Sciatic nerve (tissue), 2 donors: ENCODE measurements at places on chromosomes 2 and 18. TPM values are rescaled to one million over a fixed set of nuclear protein-coding genes. Genes with fewer than 3 reads are reported as not detected.

Gene ANKRD29
- total RNA-seq: 21.5 TPM

Gene ZEB2
- 440 TPM for total RNA-seq

Gene UNC80
- 0.22 TPM for total RNA-seq

Gene GLB1L
- total RNA-seq: 4.2 TPM

Gene SULT1C2
- 3.3 TPM for total RNA-seq

Gene UGT1A8
- not detected for total RNA-seq

Gene POTEC
- total RNA-seq: not detected

Gene HNRNPA3
- total RNA-seq: 161 TPM

Gene RAB12
- 50.2 TPM for total RNA-seq

Gene RNF25
- 25.2 TPM for total RNA-seq

- no peak for DNase-seq
Observed at GRCh38 chr18:13005289-13005688, 14.1 kb downstream of the CEP192 start.

- DNase-seq: no peak
Observed at GRCh38 chr2:76749858-76750257, 772.3 kb downstream of the LRRTM4 start.

DNA sequence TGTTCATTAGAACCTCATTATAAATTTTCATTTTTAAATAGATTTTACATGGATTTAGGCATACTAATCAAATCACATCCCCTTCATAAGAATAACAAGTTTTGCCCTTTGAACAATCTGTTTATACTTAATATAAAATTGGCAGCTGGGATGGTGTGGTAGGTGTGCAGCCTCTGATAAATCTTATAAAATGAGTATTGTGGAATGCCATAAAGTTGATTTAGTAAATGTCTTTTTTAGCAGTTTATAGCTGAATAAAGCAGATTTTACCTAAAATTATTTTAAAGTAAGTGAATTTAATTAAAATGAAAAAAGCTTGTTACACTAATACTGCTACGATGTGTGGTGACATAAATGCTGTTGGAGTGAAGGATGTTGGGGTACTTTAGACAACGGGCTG lies 35.5 kb downstream of the VAPA start:
- no peak for DNase-seq

- DNase-seq: no peak
Observed at GRCh38 chr18:47425365-47425764, 173.9 kb upstream of the SKOR2 start.

DNA sequence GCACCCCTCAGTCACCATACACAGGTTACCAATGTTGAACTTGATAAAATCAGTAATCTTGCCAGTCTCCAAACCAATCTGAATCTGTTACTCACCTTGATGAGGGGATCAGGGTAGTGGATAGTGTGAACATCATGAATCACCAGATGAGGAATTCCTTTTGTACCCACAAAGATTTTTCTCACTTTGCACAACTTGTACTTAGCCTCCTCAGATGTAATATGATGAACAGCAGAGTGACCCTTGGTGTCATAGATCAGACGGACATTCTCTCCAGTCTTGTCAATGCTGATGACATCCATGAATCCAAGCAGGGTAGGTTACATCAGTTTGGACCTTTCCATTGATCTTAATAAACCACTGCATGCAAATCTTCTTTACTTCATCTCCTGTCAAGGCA lies 54.7 kb downstream of the MDH1 start:
- no peak for DNase-seq

DNA sequence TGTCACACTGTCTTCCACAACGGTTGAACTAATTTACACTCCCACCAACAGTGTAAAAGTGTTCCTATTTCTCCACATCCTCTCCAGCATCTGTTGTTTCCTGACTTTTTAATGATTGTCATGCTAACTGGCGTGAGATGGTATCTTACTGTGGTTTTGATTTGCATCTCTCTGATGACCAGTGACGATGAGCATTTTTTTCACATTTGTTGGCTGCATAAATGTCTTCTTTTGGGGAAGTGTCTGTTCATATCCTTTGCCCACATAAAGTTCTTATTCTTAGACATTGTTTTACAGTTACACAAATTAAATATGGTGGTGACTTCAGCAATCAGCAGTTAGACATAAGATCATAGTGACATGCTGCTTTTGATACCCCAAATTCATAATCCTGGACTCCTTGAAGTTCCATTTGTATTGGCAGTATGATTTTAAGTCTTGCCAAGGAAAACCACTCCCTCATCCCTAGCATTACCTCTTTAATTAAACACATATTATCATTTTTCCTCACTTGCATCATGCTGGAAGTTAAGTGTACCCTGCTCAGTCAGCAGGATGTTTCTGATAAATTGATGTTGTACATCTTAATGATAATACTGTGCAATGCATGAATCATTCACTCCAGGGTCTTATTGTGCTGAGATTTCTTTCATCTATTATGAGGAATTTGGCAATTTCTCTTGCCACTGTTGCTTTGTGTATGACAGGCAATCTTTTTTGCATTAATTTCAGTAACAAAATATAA lies 67.6 kb upstream of the STAT1 start:
- DNase-seq: no peak

DNA sequence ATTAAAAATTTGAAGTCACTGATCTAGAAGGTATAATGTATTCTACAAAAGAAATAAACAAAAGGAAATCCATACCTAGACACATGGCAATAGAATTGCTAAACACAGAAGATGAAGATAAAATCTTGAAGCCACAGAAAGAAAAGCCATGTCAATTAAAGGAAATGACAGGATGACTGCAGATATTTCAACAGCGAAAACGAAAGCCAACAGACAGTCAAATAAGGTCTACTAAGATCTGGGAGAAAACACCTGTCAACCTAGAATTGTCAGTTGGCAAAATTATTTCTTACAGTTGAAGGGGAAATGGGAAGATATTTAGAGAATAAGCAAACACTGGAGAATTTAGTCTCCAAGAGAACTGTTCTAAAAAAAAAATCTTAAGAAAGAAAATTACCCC lies 39.2 kb downstream of the NETO1 start:
- DNase-seq: no peak

- no peak for DNase-seq
Observed at GRCh38 chr2:47867205-47867604, 39.1 kb downstream of the FBXO11 start.

GRCh38 chr2:96843538-96844268 lies at the start of gene ANKRD23:
Gene ANKRD23, minus strand, starts transcription at chr2:96844021. Its CDS starts 29 bp downstream, at chr2:96843992.
- DNase-seq: no peak

DNA sequence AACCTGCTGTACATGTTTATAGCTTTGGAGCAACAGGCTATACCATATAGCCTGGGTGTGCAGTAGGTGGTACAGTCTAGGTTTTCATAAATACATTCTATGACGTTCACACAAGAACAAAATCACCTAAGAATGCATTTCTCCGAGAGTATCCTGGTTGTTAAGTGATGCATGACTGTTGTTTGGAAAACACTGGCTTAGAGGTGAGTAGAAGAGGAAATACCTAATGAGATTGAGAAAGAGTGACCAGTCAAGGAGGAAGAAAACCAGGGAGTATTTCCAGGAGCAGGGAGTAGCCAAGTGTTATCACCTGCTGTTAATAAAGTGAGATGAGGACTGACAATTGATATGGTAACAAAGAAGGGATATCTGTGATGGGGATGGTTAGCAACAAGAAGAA lies 2.9 kb upstream of the ZNF892 start:
- DNase-seq: no peak

GRCh38 chr2:12538138-12538694 lies 178.5 kb upstream of the TRIB2 start:
- DNase-seq: no peak

GRCh38 chr2:186256540-186256939 lies 229.5 kb upstream of the ZC3H15 start:
- DNase-seq: no peak

DNA sequence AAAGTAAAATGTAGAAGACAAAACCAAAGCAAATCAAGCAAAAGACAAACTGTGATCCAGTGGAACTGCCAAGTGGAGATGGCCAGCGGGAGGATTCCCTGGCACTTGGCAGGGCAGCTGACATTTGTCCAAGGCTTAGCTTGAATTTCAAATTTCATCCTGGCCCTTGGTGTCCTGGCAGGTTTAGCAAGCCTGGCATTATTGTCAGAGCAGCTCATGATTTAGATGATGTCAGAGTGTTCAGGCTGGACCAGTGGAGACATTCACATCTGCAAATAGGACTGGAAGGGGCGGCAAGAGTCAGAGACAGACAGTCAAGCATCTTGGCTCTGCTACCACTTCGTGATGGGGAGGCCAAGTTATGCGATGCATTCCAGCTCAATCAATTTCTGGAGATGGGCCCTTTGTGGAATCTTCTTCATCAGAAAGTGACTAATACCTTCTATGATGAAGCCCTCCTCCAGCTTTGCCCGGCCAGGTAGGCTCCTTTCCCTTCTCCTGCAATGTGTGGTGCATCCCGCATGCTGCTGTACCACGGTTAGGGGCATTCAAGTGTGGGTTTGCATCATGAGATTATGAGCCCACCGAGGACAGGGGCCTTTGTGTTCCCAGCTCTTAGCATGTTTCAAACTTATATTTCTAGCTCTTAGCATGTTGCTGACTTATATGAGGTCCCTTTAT lies 199.7 kb downstream of the ANKRD30B start:
- no peak for DNase-seq

DNA sequence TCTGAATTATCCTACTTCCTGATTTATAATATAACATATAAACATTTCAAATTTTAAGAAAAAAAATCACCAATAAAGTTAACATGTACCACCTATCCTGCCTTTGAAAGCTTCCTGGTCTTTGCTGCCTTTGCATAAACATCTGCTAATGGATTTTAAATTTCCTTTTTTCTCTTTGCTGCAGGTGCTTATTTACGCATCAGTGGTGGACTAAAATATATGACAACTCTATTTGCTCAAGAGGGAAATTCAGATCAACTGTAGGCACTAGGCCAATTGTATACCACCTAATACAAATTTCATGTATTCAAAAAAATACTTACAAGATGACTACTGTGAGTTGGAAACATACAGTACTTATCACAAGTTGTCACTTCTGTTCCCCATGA lies 57.2 kb downstream of the RAD51AP2 start:
- no peak for DNase-seq

- no peak for DNase-seq
Observed at GRCh38 chr2:223643309-223643708, 41.1 kb upstream of the SCG2 start.

- DNase-seq: no peak
Observed at GRCh38 chr2:46481198-46482193, 2.1 kb downstream of the TMEM247 start.

DNA sequence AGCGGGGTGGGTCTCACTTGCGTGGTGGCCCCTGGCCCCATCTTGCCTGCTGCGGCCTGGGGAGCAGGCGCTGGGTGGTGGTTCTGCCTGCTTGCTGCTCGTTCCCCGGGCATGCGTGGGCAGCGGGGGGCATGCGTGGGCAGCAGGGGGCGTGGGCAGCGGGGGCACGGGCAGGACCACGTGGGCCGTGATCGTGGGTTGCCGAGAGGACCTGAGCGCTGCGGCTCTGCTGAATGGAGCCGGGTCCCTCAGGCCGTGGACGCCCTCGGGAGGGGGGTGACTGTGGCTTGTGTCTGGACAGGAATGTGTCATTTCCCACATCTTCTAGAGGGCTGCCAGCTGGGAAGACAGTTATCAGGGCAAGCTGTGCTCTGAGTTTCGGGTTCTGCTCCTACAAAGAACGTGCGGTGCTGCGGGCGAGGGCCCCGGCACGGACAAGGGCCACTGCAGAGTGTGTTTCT lies 8.3 kb upstream of the GAL3ST2 start:
- DNase-seq: peak; percentile 50

DNA sequence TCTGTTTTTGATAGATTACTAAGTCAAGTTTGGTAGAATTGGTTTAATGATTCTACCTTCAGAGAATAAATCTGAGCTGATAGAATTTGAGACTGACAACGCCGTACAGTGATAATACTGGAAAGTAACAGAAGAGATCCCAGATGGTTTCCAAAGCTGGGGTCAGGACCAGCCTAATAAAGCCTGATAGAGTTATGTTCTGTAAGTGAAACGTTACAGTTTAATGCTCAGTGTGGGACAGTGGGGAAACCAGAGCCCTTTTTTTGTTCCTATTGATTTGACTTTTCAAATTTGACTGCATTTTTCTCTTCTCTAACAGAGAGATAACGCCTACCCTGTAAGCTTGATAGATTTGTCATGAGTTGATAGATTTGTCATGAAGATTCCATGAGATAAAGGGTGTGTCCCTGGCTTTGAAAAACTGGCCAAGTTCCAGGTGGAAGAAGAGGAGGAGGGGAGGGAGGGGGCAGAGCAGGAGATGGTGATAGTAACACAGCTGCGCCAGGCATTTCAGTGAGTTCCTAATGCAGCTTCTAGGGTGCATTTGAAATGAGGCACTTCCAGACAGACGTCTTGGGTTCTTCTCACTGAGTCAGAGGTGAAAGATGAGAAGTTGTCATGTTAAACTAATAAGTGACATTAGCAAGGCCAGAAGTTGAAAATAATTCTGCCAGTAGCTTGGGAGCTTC lies 65.1 kb downstream of the CERS6 start:
- DNase-seq: no peak

- DNase-seq: no peak
Observed at GRCh38 chr2:62309465-62310091, 113.7 kb downstream of the B3GNT2 start.

DNA sequence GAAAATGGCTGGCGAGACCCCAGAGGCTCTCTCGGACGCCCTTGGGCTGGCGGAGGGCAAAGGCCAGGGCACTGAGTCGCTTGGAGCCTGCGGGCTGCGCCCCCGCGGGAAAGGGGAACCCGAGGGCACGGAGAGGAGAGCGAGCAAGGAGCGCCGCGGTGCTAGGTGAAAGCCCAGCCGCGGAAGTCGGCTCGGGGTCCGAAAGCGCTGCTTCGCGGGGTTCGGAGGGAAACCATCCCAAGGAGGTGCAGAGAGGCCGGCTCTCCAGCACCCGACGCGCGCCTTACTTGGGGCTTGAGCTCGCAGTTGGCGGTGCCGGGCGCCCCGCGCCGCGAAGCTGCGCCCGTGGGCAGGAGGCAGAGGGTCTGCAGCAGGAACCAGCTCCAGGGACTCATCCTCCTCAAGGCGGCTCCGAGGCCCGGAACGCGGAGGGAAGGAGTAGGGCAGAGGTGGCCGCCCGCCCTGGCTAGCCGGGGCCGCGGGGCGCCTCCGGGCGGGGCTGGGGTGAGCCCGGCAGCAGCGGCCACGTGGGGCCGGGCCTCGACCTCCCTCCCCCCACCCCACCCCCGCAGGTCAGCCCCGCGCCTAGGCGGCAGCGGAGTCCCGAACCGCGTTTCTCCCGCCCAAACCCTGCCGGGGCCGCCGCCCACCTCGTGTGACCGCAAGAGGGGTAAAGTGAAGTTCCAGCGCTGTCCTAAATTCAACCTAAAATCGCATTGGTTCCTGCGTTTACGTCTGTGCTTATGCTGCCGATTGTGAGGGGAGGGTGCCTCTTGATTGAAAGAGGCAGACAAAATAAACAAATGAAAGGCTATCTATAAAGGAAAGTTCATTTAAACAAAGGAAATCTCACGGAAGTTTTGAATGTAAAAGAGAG lies at the start of gene TRABD2A:
Gene TRABD2A (minus strand): TSS at position 440 of the 877 bp plus-strand sequence. CDS start 45 bp downstream, at position 395.
- DNase-seq: peak; percentile 61

- peak; percentile 58 for DNase-seq
Observed at GRCh38 chr2:239855863-239856587, 169.1 kb downstream of the NDUFA10 start.
